ENCODE measurements at places on chromosomes 11 and 22.
A peak's percentile ranks its signal among the peaks of the same experiment; 100 is the strongest.

DNA sequence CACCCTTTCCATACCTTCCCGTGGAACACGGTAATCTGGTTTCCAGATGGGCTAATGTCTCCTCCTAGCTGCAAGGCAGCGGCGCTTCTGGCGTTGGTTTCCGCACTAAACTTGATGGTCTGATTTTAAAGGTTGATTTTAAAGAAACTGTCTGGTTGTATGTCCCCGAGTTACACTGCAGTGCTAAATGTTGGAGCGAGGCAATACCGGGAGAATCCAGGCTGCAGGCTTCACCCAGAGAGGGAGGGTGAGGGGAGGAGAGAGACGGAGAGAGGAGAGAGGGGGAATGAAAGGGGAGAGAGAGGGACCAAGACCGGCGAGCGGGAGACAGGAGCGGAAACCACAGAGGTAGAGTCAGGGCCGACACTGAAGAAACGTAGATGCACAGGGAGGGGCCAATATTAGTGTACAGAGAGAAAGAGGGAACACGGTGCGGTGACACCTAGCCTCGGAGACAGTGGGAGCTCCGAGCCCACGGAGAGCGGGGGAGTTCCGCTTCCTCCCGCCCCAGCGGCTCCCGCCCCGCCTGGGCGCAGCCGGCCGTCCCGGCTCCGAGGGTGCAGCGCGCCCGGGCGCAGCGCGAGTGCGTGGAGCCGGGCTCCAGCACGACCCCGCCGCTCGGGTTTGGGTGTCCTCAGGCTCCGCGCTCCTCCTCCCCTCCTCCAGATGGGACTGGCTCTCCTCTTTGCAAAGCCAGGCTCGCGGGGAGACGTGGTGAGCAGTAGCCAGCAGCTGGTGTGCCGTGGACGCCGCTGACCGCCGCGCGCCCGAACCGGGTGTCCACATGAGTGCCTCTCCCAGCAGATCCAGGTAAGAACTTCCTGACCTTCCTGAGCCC lies 71.9 kb upstream of the GRAMD1B start:
- DNase-seq, result peak; percentile 36

- no peak for DNase-seq
Measured at GRCh38 chr11:77259641-77260040, 41.8 kb downstream of the GDPD4 start.

DNA sequence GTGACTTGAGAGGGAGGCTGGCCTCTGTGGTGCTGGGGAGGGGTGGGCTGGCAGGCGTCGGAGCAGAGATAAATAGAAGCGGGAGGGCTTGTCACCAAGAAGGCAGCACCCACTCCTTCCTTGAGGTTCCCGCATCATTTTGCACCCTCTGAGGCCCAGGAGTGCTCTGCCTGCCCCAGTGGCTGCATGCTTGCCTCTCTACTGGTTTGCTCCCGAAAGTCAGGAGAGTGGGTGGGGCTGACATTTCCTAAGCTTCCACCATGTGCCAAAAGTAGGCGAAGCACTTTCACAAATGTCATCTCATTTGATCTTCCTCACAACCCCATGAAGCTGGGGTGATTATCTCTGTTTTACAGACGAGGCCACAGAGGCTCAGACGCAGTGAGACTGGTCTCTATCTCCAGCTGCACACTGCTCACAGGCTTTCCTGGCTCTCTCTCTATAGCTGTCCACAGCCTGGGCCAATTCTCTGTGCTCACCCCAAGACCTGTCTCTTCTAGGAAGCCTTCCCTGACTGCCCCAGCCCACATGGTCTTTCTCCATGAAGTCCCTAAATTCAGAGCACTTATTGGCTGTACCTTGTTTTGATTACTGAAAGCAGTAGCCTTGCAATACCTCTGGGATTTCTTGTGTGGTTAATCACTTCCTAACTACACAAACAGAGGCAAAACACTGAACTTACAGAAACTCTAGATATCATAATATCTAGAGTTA lies 2.6 kb upstream of the UCP3 start:
- DNase-seq, result no peak

DNA sequence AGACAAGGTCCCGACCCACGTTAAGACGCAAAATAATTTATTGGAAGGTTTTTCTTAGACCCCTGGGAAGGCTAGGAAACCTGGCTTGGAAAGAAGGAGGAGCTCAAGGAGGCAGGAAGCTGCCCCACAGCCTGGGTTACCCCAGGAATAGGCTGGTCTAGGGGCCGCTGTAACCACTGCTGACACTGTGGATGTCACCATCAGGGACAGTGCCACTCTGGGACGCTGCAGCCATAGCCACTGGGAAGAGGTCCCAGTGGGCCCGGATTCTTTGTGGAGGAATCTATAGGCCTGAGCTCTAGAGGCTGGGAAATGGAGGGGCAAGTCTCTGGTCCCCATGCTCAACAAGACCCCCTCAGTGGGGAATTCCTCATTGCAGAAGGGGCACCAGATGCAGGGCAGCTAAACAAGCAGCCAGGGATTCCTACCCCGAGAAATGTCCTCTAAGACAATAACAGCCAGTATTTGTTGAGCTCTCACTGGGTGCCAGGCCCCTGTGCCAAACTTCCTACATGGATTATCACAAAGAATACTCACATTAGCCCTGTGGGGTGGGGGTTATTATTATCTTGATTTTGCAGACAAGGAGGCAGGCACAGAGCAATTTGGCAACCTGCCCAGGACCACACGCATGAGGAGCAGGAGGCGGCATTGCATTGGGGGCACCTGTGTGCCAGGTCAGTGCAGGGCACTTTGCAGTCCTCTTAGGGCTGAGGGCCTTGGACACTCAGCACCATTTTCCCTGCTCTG lies 19.5 kb upstream of the CHKA start:
- peak; percentile 49 for DNase-seq

DNA sequence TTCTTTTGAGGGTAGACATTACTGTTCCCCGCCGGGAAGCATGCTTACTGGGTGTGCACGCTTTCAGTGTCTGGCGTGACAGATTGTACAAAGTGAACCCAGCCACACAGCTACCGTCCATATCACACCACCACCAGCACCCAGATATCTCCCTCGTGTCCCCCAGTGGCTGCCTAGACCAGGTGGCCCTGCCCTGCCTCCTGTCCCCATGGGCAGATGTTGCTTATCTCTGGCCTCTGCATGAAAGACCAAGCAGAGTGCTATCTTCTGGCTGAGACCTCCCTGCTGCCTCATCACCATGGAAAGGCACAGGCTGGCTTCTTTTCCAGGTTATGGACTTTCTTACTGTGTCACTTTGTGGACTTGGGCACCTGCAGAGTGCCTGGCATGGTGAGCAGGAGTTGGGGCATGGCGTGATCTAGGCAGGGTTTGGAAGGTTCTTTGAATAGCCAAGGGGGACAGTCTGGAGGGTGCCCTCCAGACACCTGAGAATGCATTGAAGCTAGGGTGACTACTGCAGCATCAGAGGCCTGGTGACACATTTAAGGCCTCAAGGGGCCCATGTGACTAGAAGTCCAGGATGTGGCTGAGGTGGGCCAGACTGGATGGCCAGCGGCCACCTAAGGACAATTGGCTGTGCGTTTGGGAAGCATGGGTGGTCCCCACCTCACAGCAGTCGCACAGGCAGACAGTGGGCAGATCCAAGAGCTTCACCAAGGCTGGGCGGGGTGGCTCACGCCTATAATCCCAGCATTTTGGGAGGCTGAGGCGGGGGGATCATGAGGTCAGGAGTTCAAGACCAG lies 4.7 kb downstream of the TANGO2 start:
- DNase-seq, result peak; percentile 1

DNA sequence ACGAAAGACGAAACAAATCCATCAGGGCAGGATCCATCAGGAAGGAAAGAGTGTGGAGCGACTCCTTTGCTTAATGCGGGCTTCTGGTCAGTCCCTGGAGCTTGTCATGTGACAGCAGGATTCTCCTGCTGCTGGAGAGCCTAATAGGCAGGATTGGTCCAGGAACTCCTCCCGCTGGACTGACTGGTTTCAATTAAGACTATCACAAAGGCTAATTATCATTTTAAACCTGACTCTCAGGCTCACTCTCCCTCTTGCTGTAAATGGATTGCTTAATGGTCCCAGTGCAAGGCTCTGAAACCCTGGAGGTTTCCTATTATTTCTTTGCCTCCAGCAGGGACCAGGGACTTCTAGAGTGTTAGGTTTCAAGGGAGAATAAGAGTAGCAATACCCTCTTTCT lies 493.8 kb downstream of the NTM start:
- no peak for DNase-seq

GRCh38 chr22:26842103-26842502 lies 184.7 kb downstream of the MIAT start:
- DNase-seq, result no peak

DNA sequence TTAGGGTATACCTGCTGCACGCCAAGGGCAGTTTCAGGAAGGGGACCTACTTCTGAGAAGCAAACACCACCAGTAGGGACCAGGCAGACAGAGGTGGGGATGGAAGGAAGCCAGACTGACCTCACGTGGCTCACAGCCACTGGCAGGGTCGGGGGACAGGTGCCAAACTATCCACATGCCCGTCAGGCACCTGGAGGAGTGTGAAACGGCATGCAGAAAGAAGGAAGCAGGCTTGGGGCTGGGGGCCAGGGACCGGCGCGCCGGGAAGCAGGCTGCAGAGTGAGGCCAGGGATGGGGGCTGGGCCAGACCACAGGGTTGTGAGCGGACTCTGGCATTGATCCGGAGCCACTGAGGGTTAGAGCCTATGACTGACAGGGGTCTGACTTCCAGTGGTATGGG lies 47.5 kb downstream of the CDKN1C start:
- DNase-seq, result no peak

- DNase-seq, result no peak
Measured at GRCh38 chr22:43066844-43067385, 22.3 kb downstream of the TTLL1 start.

DNA sequence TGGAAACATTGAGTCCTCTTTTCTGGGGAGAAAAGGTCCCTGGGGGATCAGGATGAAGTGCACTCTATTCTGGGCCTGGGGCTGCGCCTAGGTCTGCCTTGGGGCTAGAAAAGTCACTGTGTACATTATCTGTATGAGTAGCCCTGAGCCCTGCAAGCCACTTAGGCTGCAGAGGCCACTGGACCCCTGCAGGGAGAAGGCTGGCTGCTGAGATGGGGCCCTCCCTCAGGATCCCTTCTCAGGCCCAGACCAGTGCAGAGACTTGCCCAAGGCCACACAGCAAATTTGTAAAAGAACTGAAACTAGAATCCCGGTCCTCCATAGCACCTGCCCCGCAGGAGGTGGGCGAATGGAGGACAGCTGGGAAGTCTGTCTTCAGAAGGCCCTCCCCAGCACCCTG lies 26.8 kb upstream of the HMOX1 start:
- DNase-seq, result no peak

DNA sequence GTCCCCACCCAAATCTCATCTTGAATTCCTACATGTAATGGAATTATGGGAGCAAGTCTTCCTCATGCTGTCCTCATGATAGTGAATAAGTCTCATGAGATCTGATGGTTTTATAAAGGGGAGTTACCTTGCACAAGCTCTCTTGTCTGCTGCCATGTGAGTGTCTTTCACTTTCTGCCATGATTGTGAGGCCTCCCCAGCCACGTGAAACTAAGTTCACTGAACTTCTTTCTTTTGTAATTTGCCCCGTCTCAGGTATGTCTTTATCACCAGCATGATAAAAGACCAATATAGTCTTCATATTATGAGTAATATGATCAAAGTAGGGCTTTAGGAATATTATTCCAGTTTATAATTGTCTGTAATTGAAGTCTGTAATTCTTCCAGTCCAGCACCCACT lies 86.3 kb upstream of the ANO5 start:
- DNase-seq, result no peak

DNA sequence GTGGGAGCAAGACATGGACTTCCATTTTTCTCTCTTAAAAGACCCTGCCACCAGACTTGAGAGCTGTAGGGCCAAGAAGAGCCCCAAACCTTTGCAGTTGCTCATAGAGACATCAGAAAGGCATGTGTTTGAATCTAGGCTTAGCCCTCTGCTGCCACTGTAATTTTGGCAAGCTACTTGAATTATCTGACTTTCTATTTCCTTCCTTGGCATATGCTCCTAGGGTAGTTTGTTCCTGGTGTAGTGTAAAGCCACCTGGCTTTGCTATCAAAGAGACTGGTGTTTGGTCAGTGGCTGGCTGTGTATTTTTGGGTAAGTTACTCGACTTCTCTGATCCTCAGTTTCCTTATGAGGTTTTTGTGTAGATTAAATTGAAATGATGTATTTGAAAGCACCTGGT lies 252.1 kb upstream of the CCDC90B start:
- DNase-seq, result no peak

DNA sequence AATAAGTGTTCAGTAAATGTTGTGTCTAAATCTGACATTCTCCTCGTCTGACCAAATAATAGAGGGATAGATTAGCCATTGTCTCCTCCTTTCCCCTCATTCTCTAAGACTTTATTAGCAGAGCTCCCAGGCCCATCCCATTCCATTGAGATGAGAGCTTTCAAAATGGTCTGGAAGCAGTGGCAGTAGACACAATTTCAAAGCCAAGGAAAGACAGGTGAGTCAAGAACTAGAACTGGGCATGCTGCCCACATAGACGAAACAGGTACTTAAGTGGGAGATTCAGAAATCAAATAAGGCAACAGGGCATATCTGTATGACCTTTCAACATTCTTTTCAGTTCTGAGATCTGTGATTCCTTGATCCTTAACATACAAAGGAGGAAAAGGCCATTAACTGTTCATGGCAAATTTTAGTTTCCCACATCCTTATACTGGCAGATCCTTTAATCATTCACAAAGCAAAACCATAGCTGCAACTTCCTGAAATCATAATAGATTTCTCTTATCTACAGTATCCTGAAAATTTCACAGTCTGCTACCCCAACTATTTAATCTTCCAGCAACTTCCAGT lies 96.6 kb upstream of the KCNA4 start:
- no peak for DNase-seq

DNA sequence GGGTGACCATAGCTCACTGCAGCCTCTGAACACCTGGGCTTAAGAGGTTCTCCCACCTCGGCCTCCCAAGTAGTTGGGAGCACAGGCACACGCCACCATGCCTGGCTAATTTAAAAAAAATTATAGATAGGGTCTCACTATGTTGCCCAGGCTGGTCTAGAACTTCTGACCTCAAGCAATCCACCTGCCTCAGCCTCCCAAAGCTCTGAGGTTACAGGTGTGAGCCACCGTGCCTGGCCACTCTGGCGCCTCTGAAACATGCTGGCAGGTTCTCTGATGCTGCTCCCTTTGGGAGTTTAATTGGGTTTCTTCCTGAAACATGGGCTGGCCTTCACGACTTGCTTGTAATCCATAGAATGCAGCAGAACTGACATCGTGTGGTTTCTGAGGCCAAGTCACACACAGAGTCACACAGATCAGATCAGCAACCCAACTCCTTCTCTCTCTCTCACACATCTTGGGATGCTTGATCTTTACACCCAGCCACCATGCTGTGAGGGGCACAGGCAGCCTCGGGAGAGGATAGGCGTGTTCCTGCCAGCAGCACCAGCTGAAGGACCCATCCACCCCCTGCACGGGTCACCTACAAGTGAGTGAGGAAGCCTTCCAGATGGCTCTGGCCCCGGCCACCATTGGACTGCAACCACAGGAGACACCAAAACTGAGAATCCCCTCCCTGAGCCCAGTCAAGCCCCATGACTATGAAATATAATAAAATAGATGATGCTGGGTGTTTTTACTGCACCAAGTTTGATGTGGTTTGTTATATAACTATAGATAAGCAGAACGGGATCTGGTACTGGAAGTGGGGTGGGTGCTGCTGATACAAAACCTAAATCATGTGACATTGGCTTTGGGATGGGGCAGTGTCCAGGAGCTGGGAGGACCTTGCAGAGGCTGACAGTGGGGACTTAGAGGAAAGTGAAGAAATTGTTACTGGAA lies 3.1 kb upstream of the GSC2 start:
- DNase-seq, result no peak
